ENCODE measurements at places on chromosomes 3 and 15. TPM values are rescaled to one million over a fixed set of nuclear protein-coding genes. Genes with fewer than 3 reads are reported as not detected.

The LTF gene
- 0.33 TPM for total RNA-seq

The KCNMB3 gene
- 3.4 TPM for total RNA-seq

The MRPS25 gene
- 49.0 TPM for total RNA-seq

The TNIK gene
- 15.7 TPM for total RNA-seq

The TLR9 gene
- not detected for total RNA-seq

GRCh38 chr15:93111451-93111850 is 22.4 kb upstream of the RGMA start:
- DNase-seq: no peak

DNA sequence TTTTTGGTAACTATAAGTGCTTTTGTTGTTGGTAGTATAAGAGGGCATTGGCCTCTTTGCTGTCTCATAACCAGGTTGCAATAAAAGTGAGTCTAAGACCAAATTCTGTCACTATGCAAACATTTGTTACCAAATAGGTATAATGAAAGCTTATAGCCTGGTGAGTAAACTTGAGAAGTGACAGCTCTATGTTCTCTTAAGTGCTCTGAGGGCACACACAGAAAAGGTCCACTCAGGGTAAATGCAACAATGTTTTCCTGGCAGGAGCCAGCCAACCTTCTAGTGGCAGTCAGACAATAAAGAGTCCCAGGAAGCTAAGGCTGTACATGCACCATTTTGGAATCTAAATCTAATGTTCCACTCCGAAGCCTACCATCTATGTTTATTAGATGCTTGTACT is 262.1 kb upstream of the TGFBR2 start:
- no peak for DNase-seq

DNA sequence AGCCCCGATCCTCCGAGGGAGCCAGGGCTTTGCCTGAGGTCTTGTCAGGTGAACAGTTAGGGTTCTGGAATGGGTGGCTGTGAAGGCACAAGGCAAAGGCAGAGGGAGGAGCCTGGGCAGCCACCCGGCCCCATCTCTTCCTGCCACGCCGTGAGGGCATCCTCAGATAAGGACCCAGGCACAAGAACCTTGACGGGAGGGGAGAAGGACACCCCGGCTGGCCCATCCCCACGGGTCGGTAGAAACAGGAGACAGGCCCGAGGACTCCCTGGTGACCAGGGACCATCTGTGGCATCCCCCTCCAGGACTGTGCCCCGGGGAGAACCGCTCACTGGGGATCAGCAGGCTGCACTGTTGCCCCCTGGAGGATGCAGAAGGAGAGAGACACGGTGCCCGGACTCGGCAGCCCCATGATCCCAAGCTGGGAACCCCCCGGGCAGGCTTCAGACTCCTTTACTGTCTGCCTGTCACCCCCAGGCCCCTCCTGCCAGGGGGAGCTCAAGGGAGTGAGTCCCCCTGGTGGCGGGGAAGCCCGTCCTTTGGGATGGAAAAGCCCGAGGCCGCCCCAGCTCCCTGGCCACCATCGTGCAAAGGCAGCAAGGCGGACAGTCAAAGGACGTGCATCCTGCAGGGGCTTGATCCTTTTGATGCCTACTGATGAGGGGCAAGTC is 12.3 kb upstream of the PCSK6 start:
- peak; percentile 45 for DNase-seq

- DNase-seq: peak; percentile 35
Measured at GRCh38 chr3:108914774-108915641, 38.7 kb downstream of the GUCA1C start.

DNA sequence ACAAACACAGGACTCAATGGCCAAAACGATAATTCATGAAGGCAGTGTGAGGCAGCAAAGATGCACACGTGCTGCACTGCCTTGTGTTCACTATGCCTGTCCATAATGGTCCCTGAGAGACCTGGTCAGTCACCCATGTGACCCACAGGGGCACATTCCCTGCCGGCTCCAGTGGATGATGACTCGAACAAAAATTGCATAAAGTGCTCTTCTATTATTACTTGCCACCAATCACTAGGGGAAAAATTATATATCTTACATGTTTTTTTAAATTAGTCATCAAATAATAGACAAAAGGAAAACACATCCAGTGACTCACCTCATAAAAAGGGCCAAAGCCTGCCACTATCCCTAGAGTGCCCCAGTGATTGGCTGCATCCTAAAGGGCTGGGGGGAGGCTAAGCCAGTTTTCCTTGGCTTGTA is 47.5 kb downstream of the UBP1 start:
- no peak for DNase-seq

GRCh38 chr15:64151727-64152506 is at the start of gene SNX22:
Gene SNX22 (plus strand): TSS chr15:64151731. CDS start chr15:64151776, 45 bp downstream.
- DNase-seq: peak; percentile 25

DNA sequence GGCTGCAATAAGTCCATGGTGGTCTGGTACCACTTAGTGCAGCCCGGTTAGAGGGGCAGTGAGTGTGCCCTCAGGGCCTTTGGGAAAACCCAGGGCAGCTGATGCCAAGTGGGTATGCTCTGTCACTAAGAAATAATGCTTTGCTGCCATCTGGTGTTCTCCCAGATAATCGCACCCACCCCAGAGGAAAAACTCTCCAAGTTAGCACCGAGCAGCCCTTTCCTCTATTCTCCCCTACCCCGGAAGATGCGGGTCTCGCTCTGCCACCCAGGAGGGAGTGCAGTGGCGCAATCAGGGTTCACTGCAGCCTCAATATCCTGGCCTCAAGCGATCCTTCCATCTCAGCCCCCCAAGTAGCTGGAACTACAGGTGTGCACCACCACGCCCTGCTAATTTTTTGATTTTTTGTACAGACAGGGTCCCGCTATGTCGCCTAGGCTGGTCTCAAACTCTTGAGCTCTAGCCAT is 21.3 kb upstream of the DAPK2 start:
- peak; percentile 68 for DNase-seq

- DNase-seq: no peak
Measured at GRCh38 chr3:159657176-159657575, 331.5 kb upstream of the IL12A start.

- no peak for DNase-seq
Measured at GRCh38 chr3:198032039-198032936, 72.3 kb downstream of the LMLN start.
